ENCODE measurements at places on chromosomes 6 and 20.

- no peak for DNase-seq
Measured at GRCh38 chr6:22888163-22888752, 318.9 kb downstream of the HDGFL1 start.

DNA sequence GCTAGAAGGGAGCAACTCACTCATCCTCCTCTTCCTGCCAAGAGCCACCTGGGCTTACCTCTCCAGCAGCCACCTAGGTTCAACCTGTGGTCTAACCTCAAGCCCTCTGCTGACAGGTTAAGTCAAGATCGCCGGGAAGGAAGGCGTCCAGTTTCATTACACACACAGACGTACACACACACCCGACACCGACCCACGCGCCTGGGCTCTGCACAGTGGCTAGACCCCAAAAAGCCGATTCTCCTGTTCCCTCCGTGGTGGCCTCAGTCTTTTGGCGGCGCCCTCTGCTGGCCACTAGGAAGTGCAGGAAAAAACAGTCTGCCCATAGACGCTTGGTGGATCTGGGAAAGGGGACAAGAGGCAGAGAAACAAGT is 52.8 kb downstream of the MRPL14 start:
- DNase-seq = peak; percentile 97

GRCh38 chr6:154230393-154230792 is 126.2 kb downstream of the IPCEF1 start:
- no peak for DNase-seq

- DNase-seq = no peak
Measured at GRCh38 chr20:5947276-5947675, 3.1 kb downstream of the TRMT6 start.

- DNase-seq = no peak
Measured at GRCh38 chr6:80227545-80228105, 121.2 kb downstream of the BCKDHB start.
